ENCODE measurements at places on chromosomes 7 and 10. TPM values are rescaled to one million over a fixed set of nuclear protein-coding genes. Genes with fewer than 3 reads are reported as not detected.

ELAPOR2 gene
- polyA plus RNA-seq = 2.9 TPM

GPRIN2 gene
- 0.54 TPM for polyA plus RNA-seq

NUDCD3 gene
- 41.7 TPM for polyA plus RNA-seq

LRRD1 gene
- not detected for polyA plus RNA-seq

GRCh38 chr7:133108023-133108422 lies 26.1 kb upstream of the CHCHD3 start:
- DNase-seq = no peak

GRCh38 chr7:158843771-158844170 lies 12.6 kb upstream of the DYNC2I1 start:
- no peak for DNase-seq
